ENCODE measurements at places on chromosomes 2 and 18. TPM values are rescaled to one million over a fixed set of nuclear protein-coding genes. Genes with fewer than 3 reads are reported as not detected.

The CPLX4 gene
- not detected for total RNA-seq

The ADCYAP1 gene
- not detected for total RNA-seq

The DOCK10 gene
- 20.5 TPM for total RNA-seq

The MZT2B gene
- total RNA-seq: 126 TPM

The CTAGE1 gene
- 0.11 TPM for total RNA-seq

The HOXD12 gene
- total RNA-seq: not detected

The FAM124B gene
- total RNA-seq: not detected

GRCh38 chr18:37343542-37343851 is 222.1 kb downstream of the CELF4 start:
- DNase-seq: no peak

DNA sequence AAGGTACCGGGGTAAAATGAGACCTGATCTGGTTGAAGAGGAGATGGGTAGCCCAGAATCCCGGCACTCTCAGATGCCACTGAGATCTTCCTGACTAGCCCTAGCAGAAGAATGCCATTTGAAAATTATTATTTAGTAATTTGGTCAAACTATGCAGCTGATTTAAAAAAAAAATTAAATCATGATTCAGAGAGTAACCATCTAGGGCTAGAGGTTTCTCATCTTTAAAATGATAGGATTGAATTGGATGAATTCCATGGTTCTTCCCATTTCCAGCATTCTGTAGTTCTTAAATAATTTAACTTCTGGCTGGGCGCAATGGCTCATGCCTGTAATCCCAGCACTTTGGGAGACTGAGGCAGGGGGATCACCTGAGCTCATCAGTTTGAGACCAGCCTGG is 106.1 kb downstream of the MYO1B start:
- DNase-seq: peak; percentile 55

GRCh38 chr2:121856360-121856759 is 100.9 kb downstream of the TSN start:
- no peak for DNase-seq

DNA sequence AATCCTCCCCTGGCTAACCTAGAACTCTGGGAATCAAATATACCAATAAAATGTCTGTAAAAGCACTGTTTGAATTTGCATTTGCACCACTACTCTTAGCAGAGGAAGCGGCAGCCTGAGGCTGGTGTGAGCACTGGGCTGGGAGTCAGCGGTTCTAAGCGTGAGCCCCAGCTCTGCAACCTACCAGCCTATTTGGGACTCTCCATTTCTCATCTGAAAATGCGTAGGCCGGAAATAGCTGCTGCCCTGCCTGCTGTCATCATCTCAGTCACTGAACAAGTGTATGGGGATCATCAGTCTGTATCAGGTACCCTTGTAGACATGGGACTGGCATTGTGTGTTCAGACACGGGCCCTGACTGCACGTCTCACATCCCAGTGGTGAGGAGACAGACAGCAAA is 194.3 kb downstream of the ANKRD30B start:
- DNase-seq: no peak

DNA sequence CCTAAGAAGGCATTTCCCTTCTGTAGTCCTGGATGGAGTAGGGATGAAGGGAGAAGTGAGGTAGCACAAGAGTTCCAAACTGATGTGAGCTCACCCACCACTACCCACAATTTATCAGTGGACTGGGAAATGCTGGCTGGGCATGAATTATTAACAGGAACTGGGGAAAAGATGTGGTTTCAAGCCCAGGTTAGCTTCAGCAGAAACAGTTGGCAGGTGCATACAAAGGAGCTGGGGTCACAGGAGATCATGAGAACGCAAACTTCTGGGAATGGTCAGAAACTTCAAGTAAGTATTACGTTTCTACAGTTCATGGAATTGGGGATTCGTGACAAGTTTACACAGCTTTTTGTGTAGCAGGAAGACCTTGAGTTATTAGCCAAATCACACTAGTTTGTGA is 5.4 kb downstream of the CCDC141 start:
- DNase-seq: no peak

DNA sequence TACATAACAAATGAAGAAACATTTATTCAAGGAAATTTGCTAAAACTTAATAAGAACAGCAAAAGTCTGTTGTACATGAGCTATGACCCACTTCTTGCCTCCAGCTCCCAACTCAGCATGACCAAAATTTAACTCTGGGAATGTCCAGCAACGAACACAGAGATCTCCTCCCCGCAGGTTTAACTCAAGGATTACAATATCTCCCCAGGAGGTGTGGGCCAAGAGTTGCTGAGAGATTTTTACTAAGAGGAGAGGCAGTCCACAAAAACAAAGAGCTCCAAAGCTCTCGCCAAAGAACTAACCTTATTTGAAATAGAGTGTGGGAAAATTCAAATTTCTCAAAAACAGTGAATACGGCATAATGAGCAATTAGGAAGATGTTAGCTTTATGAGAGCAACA is 318.5 kb downstream of the GRB14 start:
- no peak for DNase-seq

DNA sequence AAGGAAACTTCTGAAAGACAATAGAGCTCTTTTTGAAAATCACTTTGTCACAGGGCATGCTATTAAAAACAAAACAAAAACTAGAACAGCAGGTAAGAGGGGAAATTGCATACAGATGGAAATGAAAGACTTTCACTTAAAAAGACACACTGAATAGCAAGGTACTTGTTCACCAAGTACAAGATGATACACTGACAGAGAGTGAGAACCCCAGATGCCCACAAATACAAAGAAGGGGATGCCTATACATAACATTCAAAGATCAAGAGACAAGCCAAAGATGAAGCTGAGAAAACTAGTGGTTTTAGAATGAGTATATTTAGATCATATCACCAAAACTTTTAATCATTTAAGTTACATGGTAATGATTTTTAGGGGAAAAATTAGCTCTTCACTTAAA is 60.7 kb downstream of the ASXL2 start:
- no peak for DNase-seq

DNA sequence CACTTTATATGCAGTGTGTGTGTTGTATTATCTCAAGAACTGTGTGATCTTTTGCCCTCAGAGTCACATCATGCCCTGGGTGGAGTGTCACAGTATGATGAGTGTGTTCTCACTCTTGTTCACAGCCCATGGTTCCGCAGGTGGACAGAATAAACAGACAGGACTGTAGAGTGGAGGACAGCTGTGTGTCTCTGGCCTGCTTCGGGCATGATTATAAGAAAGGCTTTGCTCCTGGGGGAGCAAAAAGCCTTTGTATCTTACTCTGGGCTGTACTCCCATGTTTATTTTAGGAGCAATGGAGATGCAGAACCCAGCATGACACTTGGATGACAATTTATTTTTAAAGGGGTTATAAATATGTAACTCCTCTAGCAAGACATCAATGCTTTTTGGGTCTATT is 371.7 kb upstream of the MEX3C start:
- no peak for DNase-seq

DNA sequence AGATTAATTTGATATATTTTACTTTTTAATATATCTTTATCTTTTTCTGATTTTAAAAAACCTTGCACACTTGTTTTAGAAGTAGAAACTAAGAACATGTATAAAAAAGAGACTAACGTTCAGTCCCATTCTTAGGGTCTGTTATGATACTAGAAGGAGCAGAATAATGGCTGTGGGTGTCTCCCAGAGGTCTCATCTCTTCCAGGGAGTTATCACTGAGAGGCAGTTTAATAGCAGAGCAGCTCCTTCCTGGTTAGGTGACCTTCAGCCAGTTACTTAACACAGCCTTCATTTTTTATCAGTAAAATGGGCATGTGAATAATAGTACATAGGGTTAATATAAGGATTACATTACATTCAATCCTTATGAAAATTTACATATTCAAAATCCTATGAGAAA is 40.6 kb downstream of the FBXO48 start:
- DNase-seq: no peak

- DNase-seq: no peak
Observed at GRCh38 chr2:223102040-223102400, 50.0 kb downstream of the KCNE4 start.

DNA sequence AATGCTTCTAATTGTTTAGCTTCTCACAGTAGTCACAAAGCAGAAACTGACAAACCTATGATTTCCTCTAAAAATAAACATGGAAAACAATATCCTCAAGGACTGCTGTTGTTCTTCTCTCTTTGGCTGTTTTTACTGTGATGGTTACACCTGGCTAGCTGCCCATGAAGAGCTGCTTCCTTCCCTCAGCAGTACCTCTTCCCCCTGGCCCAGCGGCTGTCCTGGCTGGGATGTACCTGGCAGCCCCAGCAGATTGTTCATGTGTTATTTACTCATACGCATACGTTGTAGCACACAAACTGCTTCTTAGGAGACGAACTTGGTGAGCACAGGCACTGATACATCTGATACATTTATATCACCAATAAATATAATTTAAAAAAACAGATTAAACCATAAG is 27.4 kb downstream of the NEMP2 start:
- no peak for DNase-seq

- no peak for DNase-seq
Observed at GRCh38 chr18:37297106-37297505, 268.5 kb downstream of the CELF4 start.

- DNase-seq: no peak
Observed at GRCh38 chr2:38685116-38685735, 19.3 kb downstream of the GALM start.

DNA sequence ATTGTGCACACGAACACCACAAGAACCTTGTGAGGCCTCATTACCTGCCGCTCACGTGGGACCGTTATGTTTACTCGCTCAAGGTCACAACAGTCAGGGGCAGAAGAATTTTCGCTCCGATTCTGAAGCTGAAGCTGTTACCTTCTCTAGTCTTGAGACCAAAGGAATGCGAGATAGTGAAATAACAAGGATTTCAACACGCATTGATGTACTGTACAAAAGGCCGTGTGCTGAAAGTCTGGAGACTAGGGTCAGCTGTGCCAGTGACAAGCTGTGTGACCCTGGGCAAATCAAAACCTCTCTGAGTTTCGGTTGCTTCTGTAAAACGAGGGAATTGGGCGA is 583 bp downstream of the NEMP2 start:
- no peak for DNase-seq

DNA sequence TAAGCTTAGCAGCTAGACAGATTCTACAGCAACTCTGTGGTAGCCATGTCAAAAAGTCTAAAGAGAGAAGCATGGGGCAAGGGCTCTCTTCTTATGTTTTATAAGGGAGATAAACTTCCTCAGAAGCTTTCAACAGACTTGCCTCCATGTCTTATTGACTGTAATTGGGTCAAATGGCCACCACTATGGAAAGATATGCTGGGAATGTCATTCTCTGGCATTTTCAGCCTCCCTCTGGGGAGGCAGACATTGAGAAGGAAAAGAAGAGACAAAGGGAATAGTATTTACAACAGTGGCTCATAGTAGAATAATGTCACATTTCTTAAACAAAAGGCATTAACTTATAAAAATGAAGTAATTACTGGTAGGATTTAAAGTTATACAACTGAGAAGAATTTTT is 1964.5 kb upstream of the PIK3C3 start:
- no peak for DNase-seq

DNA sequence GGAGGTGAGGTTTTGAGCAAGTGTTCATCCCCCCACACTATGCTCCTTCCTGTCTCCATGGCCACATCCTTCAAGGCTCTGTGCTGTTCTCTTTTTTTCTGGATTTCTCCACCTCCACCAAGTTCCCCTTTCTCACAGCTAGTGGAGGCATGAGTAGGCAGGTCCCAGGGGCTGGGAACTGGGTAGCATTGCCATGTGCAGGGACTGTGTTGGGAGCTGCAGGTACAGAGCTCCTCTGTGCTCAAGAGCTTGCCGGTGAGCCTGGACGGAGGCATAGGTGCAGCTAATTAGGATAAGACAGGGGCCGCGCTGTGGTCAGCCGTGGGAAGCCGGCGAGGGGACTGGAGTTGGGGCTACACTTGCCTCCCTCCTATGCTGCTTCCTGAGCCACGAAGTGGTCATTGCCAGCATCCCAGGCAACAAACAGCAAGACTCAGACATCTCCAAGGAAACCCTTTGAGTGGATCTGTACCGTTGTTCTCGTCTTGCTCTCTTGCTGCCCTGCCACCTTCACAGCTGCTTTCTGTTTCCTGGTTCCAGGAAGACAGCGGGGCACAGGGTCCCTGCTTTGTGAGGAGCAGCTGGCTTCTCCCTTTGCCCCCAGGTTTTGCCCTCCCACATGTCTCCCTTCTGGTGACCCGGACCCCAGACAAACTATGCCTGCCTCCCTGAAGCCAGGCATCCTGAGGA is 36.9 kb downstream of the ATOH8 start:
- no peak for DNase-seq

GRCh38 chr2:46939626-46940359 is 24.2 kb upstream of the MCFD2 start:
- peak; percentile 21 for DNase-seq

Data from GM23248 (cell line).